ENCODE measurements at places on chromosomes 6 and 20.
A peak's percentile ranks its signal among the peaks of the same experiment; 100 is the strongest.

DNA sequence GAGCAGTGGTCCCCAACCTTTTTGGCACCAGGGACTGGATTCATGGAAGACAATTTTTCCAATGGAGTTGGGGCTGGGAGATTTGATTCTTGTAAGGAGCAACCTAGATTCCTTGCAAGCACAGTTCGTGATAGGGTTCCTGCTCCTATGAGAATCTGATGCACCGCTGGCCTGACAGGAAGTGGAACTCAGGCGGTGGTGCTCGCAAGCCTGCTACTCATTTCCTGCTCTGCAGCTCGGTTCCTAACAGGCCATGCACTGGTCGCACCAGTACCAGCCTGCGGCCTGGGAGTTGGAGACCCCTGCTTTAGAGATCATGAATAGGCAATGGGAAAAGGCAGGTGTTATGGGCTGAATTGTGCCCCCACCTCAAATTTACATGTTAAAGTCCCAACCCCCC lies 131.2 kb downstream of the PFDN4 start:
- no peak overlapping the region for H3K27ac ChIP-seq
- DNase-seq: no peak
- no peaks in the 10 kb centered on the region for H3K36me3 ChIP-seq
- H3K4me3 ChIP-seq: no peak overlapping the region

DNA sequence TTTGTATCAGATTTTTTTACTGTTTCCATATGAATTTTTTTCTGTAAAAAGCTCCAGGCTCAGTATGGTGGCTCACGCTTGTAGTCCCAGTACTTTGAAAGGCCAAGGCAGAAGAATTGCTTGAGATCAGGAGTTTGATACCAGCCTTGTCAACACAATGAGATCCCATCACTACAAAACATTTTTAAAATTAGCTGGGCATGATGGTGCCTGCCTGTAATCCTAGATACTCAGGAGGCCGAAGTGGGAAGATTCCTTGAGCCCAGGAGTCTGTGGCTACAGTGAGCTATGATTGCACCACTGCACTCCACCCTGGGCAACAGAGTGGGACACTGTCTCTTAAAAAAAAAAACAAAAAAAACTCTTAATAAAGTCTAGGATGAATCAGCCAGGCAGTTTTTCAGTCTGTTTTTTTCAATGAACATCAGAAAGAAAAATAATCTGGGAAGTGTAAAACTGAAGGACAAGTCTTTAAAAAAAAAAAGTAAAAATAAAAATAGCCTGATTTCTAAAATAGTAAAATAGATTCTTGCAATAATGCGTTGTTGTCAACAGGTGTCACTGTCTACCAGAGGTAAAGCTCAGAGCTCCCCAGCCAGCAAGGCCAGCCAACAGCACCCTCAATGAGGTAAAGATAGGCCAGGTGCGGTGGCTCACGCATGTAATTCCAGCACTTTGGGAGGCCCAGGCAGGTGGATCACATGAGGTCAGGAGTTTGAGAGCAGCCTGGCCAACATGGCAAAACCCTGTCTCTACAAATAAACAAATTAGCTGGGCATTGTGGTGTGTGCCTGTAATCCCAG lies 9.3 kb upstream of the ATG5 start:
- no peaks in the 10 kb centered on the region for H3K4me1 ChIP-seq
- no peaks in the 10 kb centered on the region for H3K27me3 ChIP-seq
- no peak overlapping the region for H3K27ac ChIP-seq
- peak; percentile 30 for DNase-seq
- H3K36me3 ChIP-seq: no peaks in the 10 kb centered on the region

- no peak overlapping the region for H3K4me3 ChIP-seq
- no peak overlapping the region for H3K27ac ChIP-seq
- H3K4me1 ChIP-seq: no peaks in the 10 kb centered on the region
- no peaks in the 10 kb centered on the region for H3K36me3 ChIP-seq
- H3K27me3 ChIP-seq: no peaks in the 10 kb centered on the region
- no peak for DNase-seq
Observed at GRCh38 chr20:20668639-20669038, 43.8 kb downstream of the RALGAPA2 start.

DNA sequence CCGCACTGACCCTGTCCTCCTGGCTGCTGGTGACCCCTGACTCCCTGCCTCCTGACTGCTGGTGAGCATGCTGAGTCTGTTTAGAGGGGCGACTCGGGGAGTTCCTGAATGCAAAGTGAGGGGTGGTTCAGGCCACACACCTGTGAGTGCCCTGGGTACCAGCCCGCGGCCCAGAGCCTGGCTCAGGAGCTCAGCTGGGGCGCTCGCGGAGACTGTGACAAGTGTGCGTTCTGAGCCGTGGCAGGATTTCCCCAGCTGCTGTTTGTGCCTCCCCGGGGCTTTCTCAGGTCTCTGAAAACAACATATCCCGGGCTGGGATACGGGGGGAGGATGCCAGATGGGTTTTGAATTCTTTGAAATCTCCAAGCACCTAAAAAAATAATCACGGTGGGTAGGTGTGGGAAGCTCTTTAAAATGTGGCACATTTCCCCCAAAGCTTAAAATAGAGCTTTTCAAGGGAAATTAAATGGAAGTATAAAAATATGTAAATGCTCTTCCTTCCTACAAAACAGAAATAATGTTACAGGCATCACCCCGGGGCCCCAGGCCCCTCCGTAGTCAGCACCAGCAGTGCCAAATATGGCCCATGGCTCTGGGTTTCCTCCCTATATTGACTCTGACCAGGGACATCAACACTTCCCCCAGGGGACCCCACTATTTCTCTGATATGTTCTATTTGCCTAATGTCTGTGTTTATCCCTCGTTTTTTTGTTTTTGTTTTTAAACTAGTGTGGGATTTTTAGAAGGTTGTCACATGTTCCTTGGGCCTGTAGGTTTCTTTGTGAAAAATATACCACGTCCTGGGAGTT lies 49.9 kb upstream of the TAGAP start:
- no peak overlapping the region for H3K4me3 ChIP-seq
- no peak for DNase-seq
- H3K4me1 ChIP-seq: no peaks in the 10 kb centered on the region
- H3K27me3 ChIP-seq: no peaks in the 10 kb centered on the region
- H3K36me3 ChIP-seq: no peaks in the 10 kb centered on the region
- H3K27ac ChIP-seq: no peak overlapping the region

DNA sequence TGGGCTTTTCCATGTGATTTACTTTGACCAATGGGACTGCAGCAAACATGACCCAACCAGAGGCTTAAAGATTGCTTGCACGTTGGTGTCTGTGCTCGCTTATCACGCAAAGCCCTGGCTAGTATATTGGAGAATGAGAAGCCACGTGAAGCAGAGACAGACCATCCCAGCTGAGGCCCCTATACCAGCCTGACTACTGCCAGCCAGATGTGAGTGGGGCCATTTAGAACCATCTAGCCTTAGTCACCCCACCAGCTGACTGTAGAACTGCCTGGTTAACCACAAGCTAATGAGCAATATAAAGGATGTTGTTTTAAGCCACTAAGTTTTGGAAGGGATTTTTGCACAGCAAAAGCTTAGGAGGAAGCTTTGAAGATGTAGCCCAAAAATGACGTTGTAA lies 74.5 kb downstream of the MACROD2 start:
- H3K27me3 ChIP-seq: no peaks in the 10 kb centered on the region
- H3K4me3 ChIP-seq: no peak overlapping the region
- DNase-seq: no peak

GRCh38 chr6:120248451-120248850 lies 898.9 kb upstream of the MAN1A1 start:
- H3K4me3 ChIP-seq: no peak overlapping the region
- DNase-seq: no peak
- H3K27me3 ChIP-seq: no peaks in the 10 kb centered on the region
- no peaks in the 10 kb centered on the region for H3K36me3 ChIP-seq
- H3K4me1 ChIP-seq: no peaks in the 10 kb centered on the region

- no peak for DNase-seq
- H3K27ac ChIP-seq: no peak overlapping the region
- H3K4me3 ChIP-seq: no peak overlapping the region
- H3K36me3 ChIP-seq: no peaks in the 10 kb centered on the region
Observed at GRCh38 chr6:25250878-25251277, 28.3 kb upstream of the CARMIL1 start.

GRCh38 chr6:5995949-5996713 lies 10.6 kb downstream of the NRN1 start:
- no peaks in the 10 kb centered on the region for H3K36me3 ChIP-seq
- peaks cover 64% of the 10 kb centered on the region for H3K27me3 ChIP-seq
- peak overlapping the region; percentile 22 for H3K4me3 ChIP-seq
- H3K27ac ChIP-seq: no peak overlapping the region
- DNase-seq: no peak

- DNase-seq: no peak
- H3K4me3 ChIP-seq: no peak overlapping the region
- H3K4me1 ChIP-seq: no peaks in the 10 kb centered on the region
- no peaks in the 10 kb centered on the region for H3K27me3 ChIP-seq
Observed at GRCh38 chr20:8854571-8854970, 214.3 kb upstream of the PLCB4 start.

DNA sequence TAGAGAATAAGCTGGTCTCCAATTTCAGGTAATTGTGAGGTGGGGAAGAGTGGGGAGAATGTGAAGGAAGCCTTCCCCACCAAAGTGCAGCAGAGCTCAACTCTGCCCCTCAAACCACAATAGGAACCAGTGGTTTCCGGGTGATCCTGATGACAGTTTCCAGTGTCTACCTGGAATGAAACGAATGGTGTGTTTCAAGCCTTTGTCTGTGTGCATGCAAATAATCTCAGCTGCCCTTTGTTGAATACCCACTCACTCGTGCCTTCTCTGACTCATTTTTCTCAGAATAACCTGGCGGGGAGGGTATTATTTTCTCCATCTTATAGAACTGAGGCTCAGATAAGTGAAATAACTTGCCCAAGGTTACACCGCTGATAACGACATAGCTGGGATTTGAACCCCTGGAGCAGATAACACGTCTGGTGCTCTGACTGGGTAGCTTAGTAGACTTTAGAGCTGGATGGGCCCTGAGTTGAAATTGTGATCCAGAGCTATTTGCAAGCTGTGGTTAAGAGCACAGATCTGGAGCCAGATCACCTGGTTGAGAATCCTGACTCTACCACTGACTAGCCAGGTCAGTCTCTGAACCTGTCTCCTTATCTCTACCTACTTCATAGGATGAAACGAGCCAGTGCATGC lies 85.1 kb downstream of the EYA2 start:
- no peaks in the 10 kb centered on the region for H3K27me3 ChIP-seq
- H3K4me1 ChIP-seq: no peaks in the 10 kb centered on the region
- no peaks in the 10 kb centered on the region for H3K36me3 ChIP-seq
- H3K4me3 ChIP-seq: no peak overlapping the region

- H3K27me3 ChIP-seq: no peaks in the 10 kb centered on the region
- peaks cover 12% of the 10 kb centered on the region for H3K4me1 ChIP-seq
- H3K4me3 ChIP-seq: no peak overlapping the region
Observed at GRCh38 chr20:62627901-62628612, 14.2 kb upstream of the SLCO4A1 start.

DNA sequence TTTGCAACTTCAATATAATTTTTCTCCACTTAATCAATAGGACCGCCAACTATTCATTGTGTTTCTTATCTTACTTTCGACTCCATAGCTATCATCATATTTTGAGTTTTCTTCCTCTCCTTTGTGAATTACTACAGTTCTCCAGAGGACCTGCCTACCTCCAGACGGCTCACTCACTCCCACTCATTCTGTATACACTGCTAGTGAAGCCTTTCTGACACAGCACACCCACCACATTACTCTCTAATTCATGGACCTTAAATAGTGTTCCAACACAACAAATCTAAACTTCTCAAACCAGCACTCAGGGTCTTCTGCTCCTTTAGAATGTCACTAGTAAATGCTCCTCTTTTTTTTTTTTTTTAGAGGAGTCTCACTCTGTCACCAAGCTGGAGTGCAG lies 23.8 kb downstream of the FKBP5 start:
- H3K4me1 ChIP-seq: peaks cover 14% of the 10 kb centered on the region
- no peak overlapping the region for H3K27ac ChIP-seq
- H3K4me3 ChIP-seq: no peak overlapping the region
- H3K27me3 ChIP-seq: no peaks in the 10 kb centered on the region
- DNase-seq: no peak
- no peaks in the 10 kb centered on the region for H3K36me3 ChIP-seq

GRCh38 chr20:1801225-1801928 lies 93.8 kb upstream of the SIRPA start:
- H3K4me1 ChIP-seq: peaks cover 2% of the 10 kb centered on the region
- no peaks in the 10 kb centered on the region for H3K36me3 ChIP-seq
- no peaks in the 10 kb centered on the region for H3K27me3 ChIP-seq

DNA sequence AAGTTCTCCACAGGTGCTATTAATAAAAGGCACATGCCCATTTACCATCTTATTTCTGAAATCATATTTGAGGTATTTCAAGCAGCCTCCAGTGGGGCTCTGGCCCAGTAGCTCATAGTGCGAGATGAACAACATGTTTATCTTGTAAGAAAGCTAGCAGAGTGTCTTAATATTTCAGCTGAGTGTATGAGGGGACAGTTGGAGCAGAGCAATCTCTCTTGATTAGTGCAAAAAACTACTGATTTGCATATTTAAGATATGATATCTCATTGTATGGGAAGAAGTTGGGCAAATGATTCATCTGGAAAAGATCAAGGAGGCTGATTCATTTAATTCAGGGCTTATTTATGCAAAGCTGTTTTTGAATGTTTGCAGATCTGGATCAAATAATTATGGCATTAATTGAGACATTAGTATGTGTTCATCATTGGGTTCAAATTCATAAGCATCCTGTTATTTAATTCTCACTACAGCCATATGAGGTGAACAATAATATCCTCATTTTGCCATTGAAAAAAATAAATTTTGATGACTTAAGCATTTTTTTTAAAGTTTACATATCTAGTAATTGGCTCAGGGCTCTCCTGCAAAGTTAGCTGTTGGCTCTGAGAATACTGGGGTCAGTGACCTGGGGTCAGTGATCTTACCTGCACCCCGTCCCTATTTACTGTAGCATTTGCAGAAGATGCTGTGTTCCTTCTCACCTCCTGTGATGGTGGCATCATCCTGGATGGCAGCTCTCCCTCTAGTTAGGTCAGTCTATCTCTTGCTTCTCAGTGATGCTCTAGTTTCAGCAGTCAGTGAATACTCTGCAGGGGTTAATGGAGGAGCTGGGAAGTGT lies 24.1 kb upstream of the GCLC start:
- H3K4me3 ChIP-seq: no peak overlapping the region
- no peak for DNase-seq
- no peaks in the 10 kb centered on the region for H3K36me3 ChIP-seq

- no peak overlapping the region for H3K4me3 ChIP-seq
- H3K27ac ChIP-seq: no peak overlapping the region
- DNase-seq: no peak
- no peaks in the 10 kb centered on the region for H3K4me1 ChIP-seq
Observed at GRCh38 chr6:119917186-119917585, 567.6 kb upstream of the MAN1A1 start.

All from prostate gland (tissue), 2 donors.